CD4-positive, alpha-beta T cell treated with Interleukin-6 at 100 ng/mL for 8 hours (primary cell): ENCODE measurements at places on chromosomes 3 and 15.

DNA sequence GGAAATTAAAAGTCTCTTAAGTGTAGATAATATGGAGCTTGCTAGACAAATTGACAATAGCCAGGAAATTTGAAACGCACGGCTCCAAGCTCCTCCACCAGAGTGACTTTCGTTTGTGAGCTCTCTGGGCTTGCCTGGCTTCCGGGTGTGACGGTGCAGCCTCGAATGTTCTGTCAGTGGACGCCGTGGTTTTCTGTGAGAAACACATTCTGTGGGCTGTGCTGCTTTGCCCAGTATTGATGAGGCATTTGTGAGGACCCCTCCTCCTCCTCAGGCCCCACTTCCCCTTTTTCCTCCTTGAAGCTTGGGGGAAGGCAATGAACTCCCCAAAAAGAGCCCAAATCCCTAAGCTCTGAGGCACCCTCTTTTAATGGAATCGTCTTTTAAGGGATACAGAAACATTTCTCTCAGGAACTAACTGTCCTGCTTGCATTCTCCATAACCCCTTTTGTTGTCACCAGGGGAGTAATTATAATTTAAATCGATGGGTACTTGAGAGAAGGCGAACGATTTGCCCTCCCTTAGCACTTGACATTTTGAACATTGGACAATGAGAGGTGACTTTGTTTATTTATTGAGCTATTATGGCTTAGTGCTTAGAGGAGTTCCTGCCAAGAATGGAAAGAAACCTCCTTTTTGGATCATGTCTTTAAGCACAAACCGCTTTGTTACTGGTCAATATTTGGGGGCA, 40.8 kb downstream of the POLR2M start:
- DNase-seq = no peak

DNA sequence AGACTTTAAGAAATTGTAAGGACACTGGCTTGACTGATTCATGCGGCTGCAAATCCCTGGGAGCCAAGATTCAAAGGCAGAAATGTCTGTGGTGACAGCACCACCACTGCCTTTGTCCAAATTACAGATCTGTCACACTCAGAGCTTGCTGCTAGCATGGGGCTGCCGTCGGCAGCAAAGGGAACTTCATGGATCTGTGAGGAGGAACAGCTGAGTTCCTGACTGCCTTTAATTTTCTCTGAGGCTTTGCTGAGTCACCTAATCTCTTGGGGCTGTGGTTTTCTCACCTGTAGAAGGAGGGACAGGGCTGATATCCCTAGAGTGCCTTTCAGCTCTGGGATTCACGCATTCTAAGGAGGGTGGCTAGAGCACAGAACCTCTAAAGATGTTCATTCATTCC, 4.1 kb upstream of the PAK6 start:
- no peak for DNase-seq

DNA sequence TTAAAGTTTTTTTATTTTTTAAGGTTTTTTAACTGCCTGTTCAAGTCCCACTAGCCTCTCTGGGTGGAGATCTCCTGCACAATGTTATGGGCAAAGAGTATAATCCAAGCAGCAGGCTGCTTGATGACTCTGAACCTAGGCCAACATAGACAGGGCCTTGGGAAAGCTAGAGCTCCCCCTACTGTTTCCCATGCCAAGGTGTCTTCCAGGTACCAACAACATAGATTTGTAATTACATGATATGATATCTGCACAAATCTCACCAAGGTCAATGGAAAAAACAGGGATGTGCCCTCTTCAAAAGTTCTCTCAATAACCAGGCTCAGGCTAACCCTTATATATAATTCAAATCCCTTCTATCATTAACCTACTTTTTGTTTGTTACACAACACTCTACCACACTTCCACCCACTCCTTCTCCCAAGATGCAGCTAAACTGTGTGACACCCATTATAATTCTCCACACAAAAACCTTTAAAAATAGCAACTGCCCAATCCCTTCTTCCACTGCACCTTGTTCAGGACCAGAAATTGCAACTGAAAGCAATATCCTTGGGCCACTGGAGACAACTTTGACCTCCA, 43.8 kb downstream of the RBM15B start:
- DNase-seq = peak; percentile 55

DNA sequence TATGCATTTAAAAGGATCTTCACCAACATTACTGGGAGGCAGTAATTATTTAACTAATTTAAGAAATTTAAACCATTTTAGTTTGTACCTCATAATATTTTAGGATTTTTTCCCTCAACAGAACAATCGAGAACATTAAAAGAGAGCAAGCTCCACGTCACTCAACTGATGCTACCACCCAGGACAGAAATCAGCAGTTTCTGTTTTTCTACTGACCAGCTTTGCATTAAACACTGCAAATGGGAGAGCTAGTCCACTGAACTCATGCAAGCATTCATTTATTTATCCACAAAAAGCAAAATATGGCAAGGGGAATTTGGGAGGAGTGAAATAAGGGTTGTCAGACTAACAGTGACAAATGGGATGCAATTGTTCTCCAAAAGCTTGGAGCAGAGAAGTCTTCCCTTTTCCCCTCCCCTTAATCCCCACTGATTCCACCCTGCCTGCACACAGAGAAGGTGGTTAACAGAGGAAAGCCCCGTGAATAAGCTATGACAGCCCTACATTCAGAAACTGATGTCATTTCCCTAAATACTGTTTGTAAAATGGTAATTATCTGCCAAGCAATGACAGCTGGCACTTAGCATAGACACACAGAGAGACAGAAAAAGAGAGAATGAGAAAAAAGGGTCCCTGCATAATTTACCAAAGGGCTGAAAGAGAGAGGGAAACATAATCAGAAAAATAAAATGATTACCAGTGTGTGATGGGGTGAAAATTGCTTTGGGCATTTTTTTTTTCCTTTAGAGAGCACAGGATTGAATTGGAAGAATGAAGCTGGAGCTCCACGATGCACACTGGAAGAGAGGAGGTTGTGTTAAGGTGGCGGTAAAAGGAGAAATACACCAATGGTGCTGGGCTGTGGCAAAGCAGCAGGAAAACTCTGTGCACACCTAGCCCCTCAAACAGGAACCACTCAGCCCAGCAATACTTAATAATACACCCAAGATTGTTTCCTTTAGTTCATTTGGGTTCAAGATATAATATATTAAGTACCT, 777.4 kb downstream of the TUSC7 start:
- no peak for DNase-seq

DNA sequence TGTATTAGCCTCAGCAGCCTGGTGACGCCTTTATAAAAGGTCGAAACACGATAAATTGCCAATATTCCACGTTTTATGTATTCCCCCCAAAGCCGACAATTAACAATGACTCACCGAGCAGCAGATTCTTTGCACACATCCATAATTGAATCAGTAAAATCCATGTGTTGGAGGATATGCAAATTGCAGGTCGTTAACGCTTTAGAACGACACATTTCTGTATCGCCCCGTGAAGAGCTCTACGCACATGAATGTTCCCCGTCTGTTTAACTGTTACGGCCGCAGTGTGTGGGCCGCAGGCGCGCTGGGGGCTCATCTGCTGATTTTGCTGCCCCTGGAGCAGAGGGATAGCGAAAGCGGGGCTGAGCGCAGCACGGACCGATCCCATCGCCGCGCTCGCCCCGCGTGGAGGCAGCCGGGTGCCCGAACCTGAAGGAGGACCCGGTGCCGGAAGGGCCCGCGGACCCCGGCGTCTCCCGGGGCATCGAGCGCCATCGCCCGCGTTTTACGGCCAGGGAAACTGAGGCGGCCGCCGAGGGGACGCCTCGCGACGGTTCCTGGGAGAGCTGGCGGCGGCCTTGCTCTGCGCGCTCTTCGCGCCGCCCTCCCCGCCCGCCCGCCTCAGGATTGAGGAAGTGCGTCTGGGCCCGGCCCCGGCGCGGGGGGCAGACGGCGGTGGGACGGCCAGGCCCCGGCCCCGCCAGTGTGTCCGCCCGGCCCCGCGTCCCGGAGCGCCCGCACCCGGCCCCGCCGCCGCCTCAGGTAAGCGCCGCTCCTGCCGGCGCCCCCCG, at the start of gene LRRK1:
Gene LRRK1 (plus strand): TSS at position 668 of the 791 bp plus-strand sequence. CDS start 5,276 bp downstream, outside the sequence.
- no peak for DNase-seq

GRCh38 chr3:160016972-160017371, 28.3 kb downstream of the IL12A start:
- no peak for DNase-seq

DNA sequence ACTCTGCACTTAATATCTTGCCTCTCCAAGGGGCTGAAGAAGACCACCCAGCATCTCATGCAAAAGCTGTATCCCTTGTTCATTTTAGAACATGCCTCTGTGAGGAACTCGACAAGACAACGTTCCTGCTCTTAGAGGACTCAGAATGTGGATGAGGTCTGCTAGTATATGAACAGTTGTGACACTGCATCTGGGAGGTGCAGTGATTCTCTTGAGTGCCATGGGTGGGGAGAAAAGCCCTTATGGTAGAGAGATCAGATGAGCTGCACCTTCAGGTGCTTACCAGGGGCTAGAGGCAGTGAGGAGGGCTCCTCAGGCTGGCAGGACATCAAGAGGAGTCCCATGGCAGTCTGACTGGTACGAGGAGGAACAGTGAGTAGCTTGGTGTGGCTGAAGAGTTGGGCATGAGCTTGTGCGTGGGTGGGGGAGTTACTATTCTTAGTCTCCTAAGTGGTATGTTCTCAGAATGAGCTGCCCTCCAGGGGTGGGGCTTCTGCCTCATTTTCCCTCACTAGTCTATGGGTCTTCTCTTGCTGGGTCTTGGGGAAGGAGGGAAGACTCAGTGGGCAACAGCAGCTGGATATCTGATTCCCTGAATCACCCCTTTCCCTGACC, 56.7 kb upstream of the ATP2B2 start:
- no peak for DNase-seq

DNA sequence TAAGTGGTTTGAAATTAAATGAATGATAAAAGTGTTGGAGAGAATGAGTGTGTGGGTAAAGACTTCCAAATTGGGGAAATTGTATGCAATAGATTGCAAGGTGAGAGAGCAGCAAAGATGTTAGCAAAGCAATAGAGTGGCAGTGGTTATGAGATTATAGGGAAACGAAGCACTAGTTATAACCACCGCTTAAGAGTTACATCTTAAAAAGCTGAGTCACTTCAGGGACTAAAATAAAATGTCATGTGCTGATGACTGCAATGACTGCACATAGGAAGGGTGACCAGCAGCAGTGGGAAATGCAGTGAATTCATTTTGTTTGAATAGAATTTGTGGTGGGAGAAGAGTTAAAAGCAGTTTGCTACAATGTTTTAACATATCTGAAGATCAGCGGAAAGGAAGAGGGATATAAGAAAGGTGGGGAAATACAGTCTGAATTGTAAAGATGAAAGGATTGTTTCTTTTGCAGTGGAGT, 127.3 kb downstream of the RAP2B start:
- no peak for DNase-seq

DNA sequence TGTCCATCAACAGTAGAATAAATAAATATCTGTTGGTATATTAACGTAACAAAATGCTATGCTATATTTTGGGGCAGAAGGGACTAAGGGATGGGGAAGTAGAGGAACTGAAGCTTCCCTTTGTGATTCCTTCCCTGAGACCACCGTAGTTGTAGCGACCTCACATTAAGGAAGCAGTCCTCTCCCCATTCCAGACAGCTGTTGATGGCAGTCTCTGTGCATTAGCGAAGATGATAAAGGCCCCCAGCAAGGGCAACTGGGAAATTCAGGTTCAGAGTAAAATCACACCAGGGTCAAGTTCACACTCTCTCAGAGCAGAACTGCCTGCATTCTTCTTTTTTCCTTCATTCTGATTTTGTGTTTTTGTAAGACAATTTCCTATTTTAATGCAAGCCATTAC, 259.0 kb downstream of the MEX3B start:
- DNase-seq = no peak

GRCh38 chr3:109973733-109974132, 636.4 kb upstream of the DPPA4 start:
- no peak for DNase-seq

GRCh38 chr3:124420392-124420791, 309.9 kb upstream of the UMPS start:
- no peak for DNase-seq

- peak; percentile 31 for DNase-seq
Measured at GRCh38 chr3:194141415-194142155, 5.6 kb downstream of the HES1 start.

DNA sequence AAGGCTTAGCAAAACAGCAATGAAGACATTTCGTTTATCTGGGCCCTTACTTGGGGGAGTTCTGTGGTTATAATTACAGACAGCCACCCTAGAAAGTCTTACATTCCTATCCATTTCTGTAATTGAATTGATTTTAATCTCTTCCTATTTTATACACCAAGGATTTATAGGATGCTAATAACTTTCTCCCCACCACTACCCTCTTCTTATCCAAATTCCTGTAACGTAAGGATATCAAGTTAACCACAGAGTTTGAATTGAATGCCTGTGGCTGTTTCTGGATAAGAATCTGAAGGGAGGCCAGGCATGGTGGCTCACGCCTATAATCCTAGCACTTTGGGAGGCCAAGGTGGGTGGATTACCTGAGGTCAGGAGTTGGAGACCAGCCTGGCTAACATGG, 78.6 kb downstream of the MLH1 start:
- DNase-seq = no peak

DNA sequence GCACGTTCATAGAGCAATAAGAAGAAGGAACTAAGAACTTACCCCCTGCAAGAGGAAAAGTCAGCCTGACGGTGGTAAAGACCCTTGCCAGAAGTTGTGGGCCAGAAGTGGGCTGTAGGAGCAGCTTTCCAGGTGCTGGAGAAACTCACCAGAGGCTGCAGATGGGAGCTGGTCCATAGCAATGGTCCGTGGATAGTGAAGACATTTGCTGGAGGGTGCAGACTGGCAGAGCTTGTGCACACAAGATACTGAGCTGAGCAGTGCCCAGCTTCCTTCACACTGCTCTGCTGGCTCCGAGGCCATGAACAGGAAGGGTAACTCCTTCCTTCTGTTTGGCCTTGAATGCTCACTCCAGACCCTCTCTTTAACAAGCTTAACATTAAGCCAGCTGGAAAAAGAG, 149.8 kb upstream of the BNIP2 start:
- DNase-seq = no peak

- no peak for DNase-seq
Measured at GRCh38 chr3:58429657-58430056, 4.0 kb downstream of the PDHB start.

GRCh38 chr15:66702035-66702786, at the start of gene SMAD6:
SMAD6 (plus strand) TSS chr15:66702236; CDS start chr15:66703259, 1,023 bp downstream.
- DNase-seq = peak; percentile 40

GRCh38 chr15:61038387-61038786, 190.7 kb downstream of the RORA start:
- no peak for DNase-seq

GRCh38 chr3:39460677-39461076, 6.8 kb upstream of the MOBP start:
- no peak for DNase-seq

- no peak for DNase-seq
Measured at GRCh38 chr3:107285197-107285596, 92.0 kb upstream of the CCDC54 start.
